ENCODE measurements at places on chromosomes 3 and 15. TPM values are rescaled to one million over a fixed set of nuclear protein-coding genes. Genes with fewer than 3 reads are reported as not detected.

DNA sequence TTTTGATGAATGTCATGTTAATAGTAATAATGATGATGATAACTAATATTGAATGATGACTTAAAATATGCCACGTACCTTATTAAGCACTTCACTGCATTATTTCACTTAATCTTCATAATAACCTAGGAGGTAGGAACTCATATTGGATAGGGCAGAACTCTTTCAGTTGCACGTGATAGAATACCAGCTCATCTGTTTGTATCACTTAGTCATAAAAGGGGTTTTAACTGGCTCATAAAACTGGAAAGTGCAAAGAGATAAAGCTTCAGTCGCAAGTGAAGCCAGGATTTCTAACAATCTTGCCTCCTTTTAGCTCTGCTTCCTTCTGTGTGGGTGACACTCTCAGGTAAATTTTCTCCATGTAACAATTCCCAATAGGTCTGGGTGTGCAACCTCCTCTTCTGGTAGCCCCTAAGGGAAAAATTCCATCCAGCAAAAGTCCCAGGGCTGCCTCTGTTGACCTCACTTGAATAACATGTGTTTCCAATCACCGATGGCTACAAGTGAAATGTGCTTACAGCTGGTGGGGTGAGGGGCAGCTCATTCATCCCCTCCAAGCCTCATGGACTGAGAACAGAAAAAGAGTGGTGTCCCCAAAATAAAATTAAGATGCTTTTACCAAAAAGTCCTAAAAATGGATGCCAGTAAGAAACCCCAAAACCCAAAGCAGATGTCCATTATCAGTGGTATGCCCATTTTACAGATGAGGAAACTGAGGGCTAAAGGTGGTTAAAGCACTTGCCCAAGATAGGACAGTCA is 9.3 kb downstream of the GXYLT2 start:
- DNase-seq, result no peak

- DNase-seq, result no peak
Measured at GRCh38 chr3:40290396-40290795, 19.1 kb upstream of the EIF1B start.

- DNase-seq, result peak; percentile 84
Measured at GRCh38 chr3:55484801-55485791, 2.0 kb downstream of the WNT5A start.

DNA sequence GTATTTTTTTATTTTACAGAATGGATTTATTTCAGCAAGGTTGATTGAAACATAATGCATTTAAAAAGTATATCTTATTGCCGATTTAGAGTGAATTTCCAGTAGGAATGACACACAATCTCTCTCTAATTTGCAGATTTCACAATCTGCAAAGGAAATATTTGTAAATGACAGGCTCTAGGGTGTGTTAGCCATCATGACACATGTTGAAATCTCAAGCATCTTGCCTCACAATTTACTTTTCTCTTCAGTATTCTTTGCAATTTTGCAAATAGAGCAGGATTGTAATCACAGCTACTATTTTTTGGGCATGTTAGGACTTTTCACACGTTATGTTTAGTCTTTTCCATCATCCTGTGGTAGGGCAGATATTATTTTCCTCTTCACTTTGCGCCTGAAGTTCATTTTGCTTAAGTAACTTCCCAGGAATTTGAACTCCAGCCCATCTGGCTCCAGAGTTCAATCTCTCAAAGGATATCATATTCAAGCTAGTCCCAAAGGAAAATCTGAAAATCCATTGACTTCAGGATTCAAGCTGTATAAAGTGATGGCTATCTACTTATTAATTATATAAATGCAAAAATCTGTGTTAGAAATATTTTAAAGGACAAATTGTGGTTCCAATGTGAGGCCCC is 55.4 kb downstream of the ATP13A4 start:
- no peak for DNase-seq

DNA sequence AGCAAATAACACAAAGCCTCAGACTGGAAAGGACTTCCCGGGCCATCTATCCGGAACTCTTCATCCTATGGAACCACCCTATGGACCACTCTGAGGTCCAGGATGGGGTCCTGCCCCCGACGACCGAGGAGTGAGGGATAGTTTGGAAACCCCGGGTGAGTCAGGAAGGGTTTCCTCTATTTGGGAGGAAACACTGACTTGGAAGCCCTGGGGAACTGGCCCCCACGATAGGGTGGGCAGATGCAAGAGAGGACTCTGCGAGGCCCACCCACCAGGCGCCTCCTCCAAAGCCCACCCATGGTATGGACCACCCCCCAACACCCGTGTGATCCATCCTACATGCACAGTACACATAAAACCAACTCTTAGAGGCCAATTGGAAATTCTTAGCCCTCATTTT is 69.4 kb downstream of the CPN2 start:
- DNase-seq, result no peak

The TRH gene
- not detected for total RNA-seq

The ALDH1A2 gene
- total RNA-seq, result 29.0 TPM

The SPESP1 gene
- total RNA-seq, result 0.48 TPM

The ANP32A gene
- 41.5 TPM for total RNA-seq

The PLA2G4E gene
- not detected for total RNA-seq

The RASGRP1 gene
- 0.28 TPM for total RNA-seq
